GM12865 (cell line): ENCODE measurements at places on chromosomes 5 and 9.

GRCh38 chr5:1923766-1924165 lies 41.0 kb upstream of the IRX4 start:
- DNase-seq = no peak

- DNase-seq = no peak
Observed at GRCh38 chr5:27158775-27159174, 120.4 kb upstream of the CDH9 start.

DNA sequence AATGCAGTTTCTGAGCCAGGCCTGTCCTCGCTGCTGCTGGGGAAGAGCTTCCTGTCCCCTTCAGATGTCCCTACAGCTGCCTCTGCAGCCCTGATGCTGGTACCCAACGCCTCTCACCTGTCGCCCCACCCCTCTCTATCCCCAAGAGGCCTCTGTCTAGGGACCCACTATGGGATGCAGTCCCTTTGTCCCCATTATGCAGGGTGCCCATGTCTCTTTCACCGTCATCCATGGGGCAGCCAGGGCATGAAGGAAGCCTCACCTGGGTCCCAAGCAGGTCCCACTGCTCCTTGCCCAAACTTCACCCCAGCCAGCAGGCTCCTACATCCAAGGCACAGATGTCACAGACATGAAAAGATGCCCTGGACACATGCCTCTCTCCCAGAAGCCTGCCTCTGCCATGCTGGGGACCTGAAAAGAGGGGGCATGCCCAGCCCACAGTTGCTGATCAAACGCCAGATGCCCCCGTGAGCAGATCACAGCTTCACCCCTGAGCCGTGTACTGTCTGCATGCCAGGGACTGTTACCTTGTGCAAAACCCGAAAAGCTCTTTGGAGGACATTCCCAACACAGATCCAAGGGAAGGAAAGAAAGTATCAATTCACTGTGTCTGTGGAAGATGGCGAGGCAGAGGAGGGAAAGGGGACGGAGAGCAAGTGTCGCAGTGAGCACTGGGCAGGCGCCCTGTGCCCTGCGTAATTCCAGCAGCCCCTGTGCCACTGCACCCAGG lies 81.0 kb downstream of the ADAMTS2 start:
- no peak for DNase-seq

DNA sequence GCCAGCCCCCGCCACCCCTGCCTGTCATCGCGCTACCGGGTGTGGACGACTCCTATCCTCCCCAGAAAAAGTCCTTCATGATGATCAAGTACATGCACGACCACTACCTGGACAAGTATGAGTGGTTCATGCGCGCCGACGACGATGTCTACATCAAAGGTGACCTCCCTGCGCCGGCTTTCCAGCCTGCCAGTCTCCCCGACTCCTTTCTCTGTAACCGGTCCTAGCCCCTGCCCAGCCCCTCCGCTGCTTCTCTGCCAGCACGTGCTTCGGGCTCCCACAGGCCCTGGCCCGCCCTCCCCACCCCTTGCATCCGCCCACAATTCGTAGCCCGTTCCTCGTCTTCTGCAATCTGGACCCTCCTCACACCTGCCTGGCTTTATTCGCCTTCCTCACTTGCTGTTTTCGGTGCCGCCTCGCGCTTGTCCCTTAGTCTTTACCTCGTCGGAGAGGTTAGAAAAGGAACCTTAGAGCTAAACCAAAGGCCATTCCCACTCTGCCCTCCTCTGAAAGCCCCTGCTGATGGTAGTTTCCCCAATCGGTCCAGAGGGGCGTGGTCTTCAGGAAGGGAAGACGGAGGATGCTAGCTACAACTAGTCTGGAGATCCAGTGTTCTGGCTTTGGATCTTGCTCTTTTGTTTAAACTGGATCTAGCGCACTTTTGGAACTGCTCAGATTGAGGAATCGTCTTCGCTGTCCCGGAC lies 1.4 kb downstream of the CHSY3 start:
- DNase-seq = peak; percentile 9

GRCh38 chr9:32351845-32352244 lies 32.6 kb upstream of the ACO1 start:
- DNase-seq = no peak

GRCh38 chr5:96903300-96903699 lies 27.0 kb downstream of the ERAP2 start:
- no peak for DNase-seq

DNA sequence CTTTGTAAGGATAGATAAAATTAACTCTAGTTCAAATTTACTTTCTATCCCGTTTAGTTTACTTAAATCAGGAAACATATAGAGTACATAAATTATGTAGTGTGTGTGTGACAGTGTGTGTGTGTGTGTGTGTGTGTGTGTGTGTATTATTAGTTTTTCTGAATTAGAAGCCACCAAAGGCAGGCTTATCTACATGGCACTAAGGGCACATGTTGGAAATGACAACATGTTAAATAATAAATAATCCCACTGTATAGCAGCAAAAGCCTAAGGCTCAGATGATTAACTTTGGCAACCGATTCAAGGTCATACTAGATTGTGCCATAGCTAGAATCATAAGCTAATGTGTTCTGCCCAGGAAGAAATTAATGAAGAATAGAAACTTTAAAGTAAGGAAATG lies 54.6 kb downstream of the MEGF9 start:
- DNase-seq = no peak

GRCh38 chr5:6585168-6585567 lies 47.7 kb downstream of the NSUN2 start:
- no peak for DNase-seq

GRCh38 chr9:87343816-87344430 lies 153.7 kb upstream of the DAPK1 start:
- no peak for DNase-seq

DNA sequence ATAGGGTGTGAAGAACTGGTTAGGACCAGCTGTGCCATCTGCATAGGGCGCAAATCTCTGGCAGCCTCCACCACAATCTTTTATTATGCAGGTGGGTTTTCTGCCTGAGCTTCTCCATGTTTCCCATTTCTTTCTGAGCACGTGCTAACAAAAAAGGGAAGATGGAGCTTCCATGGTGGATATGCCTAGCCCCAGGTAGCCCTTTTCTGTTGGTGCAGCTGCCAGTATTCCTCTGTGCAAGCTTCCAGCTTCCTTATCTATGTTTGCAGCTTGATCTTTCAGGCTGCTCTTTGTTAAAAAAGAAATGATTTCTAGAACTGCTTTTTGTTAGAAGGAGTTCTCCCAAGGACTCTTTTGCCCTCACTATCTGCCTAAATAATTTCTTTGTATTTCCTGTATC lies 95.0 kb upstream of the EPB41L4A start:
- DNase-seq = no peak

GRCh38 chr9:134641173-134641989 lies at the start of gene COL5A1:
Gene COL5A1 (plus strand): TSS chr9:134641803. CDS start chr9:134642188, 385 bp downstream.
- DNase-seq = no peak

DNA sequence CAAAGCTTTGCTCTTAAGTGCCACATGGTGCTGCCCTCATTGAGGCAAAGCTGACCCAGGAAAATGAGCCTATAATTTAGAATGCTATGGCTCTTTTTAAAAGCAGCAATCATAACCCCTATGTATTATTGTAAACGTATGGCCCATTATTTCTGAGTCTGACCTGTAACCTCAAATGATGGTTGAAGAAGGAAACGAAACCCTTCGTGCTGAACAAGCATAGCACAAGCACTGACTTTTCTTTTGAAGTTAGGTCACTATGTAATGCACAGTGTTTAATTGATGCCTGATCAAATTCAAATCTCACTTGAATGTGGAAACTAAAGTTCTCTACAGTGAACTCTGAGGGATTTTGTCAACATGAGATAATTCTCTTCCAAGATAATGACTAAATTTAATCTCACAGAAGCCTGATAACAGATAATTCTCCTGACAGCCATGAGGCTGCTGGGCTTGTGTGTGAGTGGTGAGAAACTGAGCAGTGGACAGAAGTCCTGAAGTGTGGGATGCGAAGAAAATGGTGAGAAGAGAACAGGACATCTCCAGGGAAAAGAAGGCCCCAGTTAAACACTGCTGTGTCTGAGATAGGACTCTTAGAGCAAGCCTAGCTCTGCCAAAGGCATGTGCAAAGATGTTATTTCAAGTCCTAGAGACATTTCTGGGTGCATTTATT lies 226.9 kb downstream of the MAN2A1 start:
- DNase-seq = no peak

GRCh38 chr5:56145511-56145910 lies 87.6 kb downstream of the ANKRD55 start:
- no peak for DNase-seq

DNA sequence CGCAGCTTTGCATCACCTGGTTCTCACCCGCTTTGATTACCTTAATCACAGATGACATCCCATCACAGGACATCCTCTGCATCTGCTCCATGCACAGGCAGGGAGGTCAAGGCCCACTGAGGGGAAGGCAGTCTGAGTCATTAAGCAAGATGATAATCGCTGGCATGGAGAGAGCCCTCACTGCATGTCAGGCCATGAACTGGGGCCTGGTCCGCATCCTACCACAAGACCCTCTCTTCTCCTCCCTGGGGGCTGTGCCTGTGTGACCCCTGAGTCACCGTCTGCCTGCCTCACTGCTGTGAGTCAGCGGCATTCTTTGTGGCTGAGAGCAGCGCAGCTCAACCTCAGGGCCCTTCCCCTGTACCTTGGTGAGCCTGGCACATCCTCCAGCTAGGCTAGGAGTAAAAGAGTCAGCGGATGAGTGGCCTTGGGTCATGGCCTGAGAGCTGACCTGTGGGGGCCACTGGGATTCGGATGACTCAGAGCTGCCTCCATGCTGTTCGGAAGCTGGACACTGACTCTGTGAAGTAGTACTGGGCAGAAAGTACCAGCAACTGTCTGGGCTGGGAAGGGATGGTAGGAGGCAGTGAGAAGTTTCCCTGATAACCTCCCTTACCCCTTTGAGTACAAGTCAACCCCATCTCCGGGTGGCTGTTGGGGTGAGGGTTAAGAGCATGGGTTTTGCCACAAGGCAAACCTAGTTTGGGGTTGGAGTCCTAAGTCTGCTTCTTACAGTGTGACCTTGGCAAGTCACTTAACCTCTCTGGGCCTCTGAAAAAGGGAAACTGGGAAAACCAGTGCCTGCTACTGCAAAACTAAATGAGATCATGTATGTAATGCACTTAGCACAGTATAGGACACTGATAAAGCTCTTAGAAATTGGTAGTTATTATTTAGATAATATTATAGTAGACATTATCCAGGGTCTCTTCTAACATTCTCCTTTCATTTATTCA lies 14.6 kb upstream of the ARSI start:
- no peak for DNase-seq

DNA sequence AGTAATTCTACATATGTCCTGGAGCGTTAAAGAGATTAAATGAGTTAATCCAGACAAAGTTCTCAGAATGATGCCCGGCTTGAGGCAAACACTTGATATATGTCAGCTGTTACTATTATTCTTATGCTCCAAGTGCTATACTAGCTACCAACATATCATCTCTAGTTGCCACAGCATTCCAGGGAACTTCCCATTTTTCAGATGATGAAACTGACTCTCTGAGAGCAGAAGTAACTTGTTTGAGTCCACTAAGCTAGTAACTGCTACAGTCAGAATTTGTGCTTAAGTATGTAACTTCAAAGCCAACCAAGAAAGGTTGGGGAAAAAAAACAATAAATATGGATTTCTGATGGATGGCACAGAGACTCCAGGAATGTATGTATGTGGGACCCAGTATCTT lies 98.1 kb downstream of the CDK5RAP2 start:
- DNase-seq = no peak

- no peak for DNase-seq
Observed at GRCh38 chr5:13934921-13935320, 9.6 kb downstream of the DNAH5 start.

GRCh38 chr5:139272471-139273321 lies 20.8 kb upstream of the MATR3 start:
- peak; percentile 64 for DNase-seq

- no peak for DNase-seq
Observed at GRCh38 chr5:57232293-57233033, 58.6 kb downstream of the GPBP1 start.

GRCh38 chr5:38548064-38548759 lies 8.2 kb downstream of the LIFR start:
- no peak for DNase-seq

DNA sequence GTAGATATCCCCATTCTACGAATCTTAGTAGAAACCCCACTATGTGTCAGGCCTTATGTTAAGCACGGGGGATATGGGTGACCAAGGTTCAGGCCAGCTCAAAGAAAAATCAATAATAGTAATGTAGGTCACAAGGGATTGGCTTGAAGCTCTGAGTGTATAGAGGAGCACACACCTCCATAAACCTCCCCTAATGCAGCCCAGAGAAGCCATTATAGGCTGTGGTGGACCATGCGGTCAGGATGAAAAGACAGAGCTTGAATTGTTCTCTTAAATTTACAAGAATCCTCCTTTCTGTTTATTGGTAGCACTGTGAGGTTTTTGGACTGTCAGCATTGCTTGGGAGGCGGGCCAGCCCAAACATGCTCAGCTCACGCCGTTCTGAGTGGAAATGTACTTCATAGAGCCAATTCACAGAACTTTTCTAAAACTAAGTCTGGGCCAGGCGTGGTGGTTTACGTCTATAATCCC lies 9.1 kb downstream of the PDE6A start:
- DNase-seq = no peak

GRCh38 chr9:22060831-22061383 lies 51.8 kb upstream of the CDKN2B start:
- no peak for DNase-seq

DNA sequence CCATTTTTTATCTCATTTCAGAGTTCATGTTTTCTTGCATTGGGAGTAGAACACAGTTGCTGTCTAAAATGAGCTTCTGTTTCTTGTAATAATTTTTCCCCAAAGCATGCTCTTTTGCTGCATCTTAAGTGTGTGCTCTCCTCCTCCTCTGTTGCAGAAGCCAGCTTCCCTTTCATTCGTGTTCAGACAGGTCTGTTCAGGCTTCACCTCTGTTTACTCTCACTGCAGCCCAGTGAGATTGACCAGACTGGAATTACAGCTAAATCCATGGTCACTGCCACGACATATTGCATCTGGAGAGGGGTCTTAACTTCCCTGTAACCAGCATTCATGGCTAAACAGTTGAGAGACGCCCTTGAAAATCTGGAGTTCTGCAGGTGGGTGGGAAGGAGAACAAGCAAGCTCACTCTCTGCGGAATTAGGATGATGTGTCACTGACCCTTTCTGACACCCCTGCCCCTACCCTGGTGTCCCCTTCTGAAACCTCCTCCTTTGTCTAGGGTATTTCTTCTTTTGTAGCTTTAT lies 223.2 kb downstream of the FSTL4 start:
- no peak for DNase-seq

- peak; percentile 13 for DNase-seq
Observed at GRCh38 chr5:74491586-74491985, 148.9 kb downstream of the ENC1 start.

GRCh38 chr5:154509784-154510555 lies 31.9 kb upstream of the HAND1 start:
- no peak for DNase-seq

GRCh38 chr5:164188733-164189148 lies 683.3 kb downstream of the MAT2B start:
- no peak for DNase-seq

DNA sequence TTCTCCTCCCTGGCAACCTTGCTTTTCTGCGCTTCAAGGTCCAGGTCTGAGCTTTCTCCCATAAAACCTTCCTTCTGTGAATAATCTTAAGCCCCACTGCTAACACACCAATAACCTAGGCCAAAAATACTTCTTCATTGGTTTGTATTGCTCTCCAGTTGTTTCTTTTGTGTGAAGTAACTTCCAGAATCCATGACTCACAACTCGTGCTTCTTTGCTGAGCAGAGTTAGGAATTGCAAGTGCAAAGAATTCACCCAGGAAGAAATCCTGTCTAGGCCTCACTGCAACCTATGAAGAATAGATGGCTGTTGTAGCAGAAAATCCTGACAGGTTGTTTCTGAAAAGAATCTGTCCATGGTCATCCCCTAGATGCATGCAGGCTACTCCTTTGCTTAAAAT lies 295.7 kb downstream of the MED10 start:
- DNase-seq = no peak
